ENCODE measurements at places on chromosomes 6 and 20.

DNA sequence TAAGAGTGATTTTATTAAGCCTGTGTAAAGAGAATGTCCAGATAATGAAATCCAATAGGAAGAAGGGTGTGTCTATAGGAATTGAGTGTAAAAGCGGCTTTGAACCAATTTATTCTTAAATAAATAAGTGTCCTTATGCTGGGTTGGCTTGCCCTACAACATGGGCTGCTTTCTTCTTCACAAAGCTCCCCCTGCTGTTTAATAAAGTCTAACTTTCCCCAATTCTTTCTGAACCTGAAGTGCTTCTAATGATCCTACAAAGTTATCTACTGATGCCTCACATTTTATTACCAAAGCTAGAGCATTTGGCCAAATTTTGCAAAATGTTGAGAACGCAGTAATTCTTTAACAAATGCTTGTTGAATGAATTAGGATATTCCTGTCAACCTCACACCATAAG lies 36.3 kb upstream of the SIRT5 start:
- peak; percentile 35 for DNase-seq

- DNase-seq, result no peak
Observed at GRCh38 chr20:41245086-41245707, 72.3 kb downstream of the ZHX3 start.

- DNase-seq, result no peak
Observed at GRCh38 chr6:3510617-3511016, 53.8 kb upstream of the SLC22A23 start.

GRCh38 chr6:28203201-28203600 lies 21.9 kb upstream of the ZSCAN9 start:
- no peak for DNase-seq

- no peak for DNase-seq
Observed at GRCh38 chr20:44776980-44777379, 31.3 kb downstream of the KCNK15 start.

DNA sequence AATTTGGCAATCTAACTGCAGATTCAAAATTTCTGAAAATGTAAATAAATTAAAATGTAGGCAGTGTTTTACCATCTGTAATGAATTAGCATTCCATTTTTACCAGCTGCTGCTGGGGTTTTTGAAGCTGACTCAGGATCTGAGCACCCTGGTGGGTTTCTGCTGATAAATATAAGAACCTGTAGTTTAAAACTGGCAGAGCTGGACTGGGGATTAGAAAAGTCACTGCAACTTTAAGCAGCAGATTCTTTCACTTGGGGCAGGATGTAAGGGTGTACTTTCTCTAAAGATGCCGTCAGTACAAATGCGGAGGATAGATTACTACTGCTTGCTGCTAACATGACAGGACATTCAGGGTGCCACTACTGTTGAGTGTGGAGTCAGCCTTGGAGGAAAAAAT lies 341.8 kb downstream of the CDKAL1 start:
- no peak for DNase-seq

DNA sequence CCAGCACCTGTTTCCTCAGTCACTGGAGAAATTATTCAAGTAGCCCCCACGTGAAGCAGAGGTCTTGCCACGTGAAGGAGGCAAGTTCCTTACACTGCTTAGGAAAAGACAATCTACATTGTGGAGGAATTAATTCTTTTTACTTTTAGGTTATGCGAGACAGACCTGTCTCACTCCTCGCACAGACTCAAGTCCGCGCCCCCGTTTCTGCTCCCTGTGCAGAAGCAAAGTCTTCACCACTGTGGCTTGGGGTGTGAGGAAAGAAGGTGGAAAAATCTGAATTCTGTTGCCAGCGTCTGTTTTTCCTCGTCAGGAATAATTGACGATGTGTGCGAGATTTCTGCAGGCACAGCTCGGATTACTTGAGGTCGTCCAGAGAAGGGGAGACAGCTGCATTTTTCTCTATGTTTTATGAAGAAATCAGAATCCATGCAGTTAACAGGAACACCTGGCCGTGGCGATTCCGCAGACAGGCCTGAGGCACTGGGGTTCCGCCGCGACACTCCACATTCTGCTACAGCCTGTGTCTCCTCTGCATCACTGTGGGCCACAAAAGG lies 185.1 kb downstream of the SMOC2 start:
- no peak for DNase-seq

- no peak for DNase-seq
Observed at GRCh38 chr20:50330504-50331313, 140.1 kb downstream of the CEBPB start.

GRCh38 chr20:59157064-59157463 lies 6.6 kb upstream of the ZNF831 start:
- no peak for DNase-seq

DNA sequence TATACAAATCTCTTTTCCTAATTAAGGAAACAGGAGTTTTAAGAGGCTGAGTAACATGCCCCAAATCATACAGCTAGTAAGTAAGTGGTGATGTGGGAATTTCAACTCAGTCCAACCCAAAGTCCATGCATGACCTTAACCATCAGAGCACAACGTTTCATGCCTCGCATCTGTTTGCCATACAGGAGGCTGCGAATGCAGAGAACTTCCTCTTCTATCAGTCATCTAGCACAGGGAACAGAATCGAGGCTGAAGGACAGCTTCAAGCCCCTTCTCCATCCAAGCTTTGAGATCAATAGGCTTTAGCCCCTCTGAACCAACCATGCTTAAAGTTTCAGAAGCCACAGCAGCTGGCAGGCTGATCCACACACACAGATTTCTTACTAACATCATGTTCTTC lies 113.2 kb downstream of the MAFB start:
- DNase-seq, result no peak

- no peak for DNase-seq
Observed at GRCh38 chr6:34202329-34203201, 34.1 kb upstream of the HMGA1 start.

- DNase-seq, result no peak
Observed at GRCh38 chr20:4299773-4300172, 284.4 kb upstream of the RNF24 start.

- DNase-seq, result no peak
Observed at GRCh38 chr6:101117393-101118135, 236.4 kb upstream of the ASCC3 start.

DNA sequence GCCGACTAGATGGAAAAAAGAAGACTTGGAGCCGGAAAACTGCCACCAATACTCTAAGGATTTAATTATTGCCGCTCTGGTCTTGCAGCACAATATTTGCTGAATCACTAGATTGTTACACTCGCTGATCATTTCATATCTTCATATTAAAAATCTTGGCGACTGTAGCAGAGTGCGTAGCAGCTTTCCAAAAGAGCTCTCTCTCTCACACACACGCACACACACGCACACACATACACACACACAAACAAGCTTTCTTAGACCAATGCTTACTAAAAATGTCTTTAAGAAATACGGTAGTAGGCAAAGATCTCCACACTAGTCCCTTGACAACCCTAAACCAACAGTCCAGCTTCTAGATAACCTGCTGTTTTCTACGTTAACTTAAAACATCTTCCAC lies 7.7 kb downstream of the GRIK2 start:
- DNase-seq, result no peak

GRCh38 chr6:108653949-108654348 lies 93.2 kb downstream of the FOXO3 start:
- no peak for DNase-seq

- DNase-seq, result peak; percentile 67
Observed at GRCh38 chr6:10720265-10720959, 2.5 kb upstream of the TMEM14C start.

DNA sequence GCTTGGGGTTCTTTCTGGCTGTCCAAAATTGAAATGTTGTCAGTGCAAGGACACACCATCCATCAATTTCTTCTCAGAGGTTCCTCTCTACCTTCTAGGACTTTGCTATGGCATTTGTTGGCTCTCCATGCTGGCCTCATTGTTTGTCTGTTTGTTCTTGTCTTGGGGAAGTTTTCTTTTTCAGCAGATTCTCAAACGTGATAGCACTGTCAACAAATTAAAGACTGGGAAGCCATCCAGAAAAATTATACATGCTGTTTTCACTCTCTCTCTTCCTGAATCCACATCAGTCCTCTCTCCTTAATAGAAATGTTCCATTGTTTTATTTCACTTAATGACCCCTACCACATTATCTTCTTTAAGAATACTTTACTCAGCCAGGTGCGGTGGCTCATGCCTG lies 130.4 kb downstream of the PCSK2 start:
- no peak for DNase-seq

DNA sequence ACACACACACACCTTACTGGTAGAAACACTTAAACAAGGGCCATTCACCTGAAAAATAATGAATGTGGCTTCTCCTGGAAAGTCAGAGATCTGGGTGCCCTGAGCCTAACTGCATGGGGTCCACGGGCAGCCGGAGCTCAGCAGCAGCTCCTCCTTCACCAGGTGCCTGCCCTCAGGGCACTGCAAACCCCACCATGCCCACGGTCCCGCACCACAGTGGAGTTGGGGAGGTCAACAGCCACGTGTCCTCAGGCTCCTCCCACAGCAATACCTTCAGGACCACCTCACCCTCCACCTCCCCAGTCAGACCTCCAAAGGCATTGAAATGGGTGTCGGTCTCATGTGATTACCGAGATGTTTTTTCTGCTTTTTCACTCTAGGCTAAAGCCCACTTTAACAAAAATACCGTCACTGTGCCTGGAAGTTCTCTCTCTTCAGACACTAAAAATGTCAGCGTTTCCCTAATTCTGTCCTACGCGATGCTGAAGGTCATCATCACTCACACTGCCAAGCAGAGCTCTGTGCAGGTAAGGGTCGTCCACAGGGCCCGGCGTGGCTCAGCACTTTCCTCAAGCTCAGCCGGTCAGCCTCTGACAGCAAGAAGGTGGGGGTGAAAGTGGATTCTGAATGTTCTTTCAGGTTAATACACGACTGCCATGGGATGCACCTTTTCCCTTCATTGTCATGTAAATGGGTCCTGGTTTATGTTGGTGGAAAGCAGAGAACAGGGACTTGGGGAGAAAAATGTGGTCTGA lies 48.9 kb downstream of the CDK5RAP1 start:
- DNase-seq, result no peak

DNA sequence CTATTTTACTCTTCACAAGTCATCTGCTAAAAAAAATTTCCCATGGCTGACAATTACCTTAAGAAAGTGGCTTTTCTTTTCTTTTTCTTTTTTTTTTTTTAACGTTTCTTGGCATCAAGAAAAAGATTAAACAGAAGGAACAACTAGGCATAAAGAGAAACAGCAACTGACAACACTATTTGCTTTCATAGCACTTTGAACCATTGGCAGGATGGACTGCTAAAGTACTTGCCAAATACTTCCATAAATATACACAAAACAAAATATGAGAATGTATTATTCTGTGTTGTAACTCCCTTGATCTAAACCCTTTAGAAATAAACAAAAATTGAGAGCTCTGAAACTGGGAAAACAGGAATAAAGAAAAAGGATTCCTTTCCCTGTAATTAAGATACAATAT lies 20.0 kb upstream of the PLN start:
- DNase-seq, result no peak

DNA sequence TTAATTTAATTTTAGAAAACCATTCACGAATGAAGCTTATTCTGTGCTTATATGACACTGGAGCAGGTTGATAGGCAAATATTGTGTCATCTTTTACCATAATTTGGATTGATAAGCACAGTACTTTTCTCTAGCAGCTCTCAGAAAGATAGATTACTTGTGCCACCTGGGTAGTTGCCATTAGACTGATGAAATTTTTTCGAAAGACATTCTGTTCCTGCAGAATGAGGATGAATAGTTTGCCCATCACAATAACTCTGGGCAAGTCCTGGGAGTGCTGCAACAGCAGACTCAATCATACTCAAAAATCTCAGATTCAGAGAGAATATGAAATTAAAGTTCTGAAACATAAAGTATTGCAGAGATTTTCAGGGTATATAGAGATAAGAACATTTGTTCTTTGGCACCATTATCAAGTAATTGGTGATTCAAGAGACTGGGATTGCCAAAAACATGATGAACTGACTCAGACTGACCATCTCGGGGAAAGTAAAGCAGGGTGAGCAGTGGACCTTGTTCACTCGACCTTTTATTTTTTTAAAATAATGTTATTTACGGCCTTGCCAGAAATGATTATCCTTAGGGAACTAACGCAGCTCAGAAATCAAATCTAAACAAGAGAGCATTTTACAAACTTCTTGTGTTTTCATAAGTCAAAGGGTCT lies 65.8 kb upstream of the PTCHD4 start:
- no peak for DNase-seq

DNA sequence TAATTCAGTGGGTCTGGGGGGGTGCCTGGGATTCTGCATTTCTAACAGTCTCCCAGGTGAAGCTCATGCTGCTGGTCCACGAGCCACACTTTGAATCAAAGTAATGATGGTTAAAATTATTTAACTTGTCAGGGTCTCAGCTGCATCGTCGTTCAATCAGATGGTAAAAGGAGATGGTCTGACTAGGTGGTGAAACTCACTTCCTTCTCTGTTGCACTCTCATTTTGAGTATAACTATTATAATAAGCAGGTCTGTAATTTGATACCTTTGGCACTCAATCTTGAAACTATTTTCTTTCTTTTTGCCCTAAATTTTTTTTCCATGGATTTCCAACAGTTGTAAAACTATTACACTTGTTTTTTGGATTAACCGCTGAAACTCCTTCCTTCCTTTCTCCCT lies 292.5 kb downstream of the FARS2 start:
- no peak for DNase-seq

- DNase-seq, result no peak
Observed at GRCh38 chr6:80872199-80872950, 765.9 kb downstream of the BCKDHB start.

GRCh38 chr6:31460361-31461025 lies 37.5 kb upstream of the MICB start:
- DNase-seq, result no peak

DNA sequence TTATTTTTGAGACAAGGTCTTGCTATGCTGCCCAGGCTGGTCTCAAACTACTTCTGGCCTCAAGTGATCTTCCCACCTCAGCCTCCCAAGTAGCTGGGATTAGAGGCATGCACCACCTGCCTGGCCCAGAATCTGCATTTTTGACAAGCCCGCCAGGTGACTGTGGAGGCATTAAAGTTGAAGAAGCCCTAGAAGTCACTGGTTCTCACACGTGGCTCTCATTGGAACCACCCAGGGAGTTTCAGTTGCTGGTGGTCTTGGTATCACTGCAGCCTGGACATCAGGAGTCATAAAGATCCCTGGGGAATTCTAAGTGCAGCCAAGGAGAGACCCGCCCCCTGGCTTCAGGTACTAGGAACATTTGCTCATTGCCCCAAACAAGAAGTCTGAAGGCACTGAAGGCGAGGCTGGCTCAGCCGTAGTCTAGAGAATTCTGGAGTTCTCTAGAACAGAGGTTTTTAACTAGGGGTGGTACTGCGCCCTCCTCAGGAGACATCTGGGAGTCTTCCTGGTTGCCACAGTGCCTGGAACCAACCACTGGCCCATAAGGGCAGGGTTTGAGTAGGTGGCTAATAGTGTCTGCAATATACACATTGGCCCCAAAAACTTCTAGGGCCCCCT lies 182.8 kb downstream of the ZMYND8 start:
- DNase-seq, result no peak

- DNase-seq, result no peak
Observed at GRCh38 chr20:33881989-33882388, 70.8 kb downstream of the CHMP4B start.

Data from immature natural killer cell (primary cell).